ENCODE measurements at places on chromosomes 3 and 15.

DNA sequence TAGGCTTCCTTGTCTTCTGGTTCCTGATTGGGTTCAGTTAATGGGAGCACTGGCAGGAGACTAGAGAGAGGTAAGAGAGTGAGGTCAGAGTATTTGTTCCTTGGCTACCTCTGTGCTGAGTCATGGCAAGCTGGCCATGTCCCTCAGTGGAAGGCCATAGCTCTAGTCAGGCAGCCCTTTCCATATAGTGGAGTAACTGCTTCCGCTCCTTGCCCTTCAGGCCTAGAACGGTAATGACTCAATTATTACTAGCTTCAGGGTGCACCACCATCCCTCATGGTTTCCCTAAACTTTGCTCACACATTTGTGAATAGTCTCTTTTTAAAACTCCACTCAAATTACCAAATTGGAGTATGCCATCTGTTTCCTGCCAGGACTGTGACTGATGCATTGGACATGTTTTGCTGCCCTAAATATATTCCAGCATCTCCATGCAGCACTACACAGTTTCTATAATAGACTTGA, 10.5 kb upstream of the ANO10 start:
- no peak for DNase-seq

DNA sequence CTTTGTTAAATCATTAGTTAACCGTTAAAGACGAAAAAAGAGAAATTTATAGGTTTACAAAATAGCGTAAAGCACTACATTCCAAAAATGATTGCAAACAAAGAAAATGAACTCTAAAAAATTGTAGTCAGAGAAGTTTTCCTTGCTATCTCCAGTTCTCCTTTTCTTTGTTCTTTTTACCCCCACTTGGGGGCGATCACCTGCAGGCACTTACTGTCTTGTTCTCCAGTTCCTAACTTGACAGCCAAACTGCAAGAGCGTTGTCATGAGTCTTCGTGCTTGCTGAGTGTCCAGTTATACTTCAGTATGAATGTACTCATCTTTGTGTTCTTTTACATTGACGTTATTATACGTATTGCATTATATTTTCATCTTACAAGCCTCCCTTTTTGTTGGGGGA, 54.5 kb downstream of the CHD2 start:
- DNase-seq, result no peak

- no peak for DNase-seq
These were observed 252.3 kb upstream of the CHRM5 start for GRCh38 chr15:33716025-33716424.

GRCh38 chr3:186079925-186080324, 29.0 kb downstream of the ETV5 start:
- no peak for DNase-seq

GRCh38 chr3:94990952-94991705, 928.3 kb downstream of the NSUN3 start:
- DNase-seq, result no peak

DNA sequence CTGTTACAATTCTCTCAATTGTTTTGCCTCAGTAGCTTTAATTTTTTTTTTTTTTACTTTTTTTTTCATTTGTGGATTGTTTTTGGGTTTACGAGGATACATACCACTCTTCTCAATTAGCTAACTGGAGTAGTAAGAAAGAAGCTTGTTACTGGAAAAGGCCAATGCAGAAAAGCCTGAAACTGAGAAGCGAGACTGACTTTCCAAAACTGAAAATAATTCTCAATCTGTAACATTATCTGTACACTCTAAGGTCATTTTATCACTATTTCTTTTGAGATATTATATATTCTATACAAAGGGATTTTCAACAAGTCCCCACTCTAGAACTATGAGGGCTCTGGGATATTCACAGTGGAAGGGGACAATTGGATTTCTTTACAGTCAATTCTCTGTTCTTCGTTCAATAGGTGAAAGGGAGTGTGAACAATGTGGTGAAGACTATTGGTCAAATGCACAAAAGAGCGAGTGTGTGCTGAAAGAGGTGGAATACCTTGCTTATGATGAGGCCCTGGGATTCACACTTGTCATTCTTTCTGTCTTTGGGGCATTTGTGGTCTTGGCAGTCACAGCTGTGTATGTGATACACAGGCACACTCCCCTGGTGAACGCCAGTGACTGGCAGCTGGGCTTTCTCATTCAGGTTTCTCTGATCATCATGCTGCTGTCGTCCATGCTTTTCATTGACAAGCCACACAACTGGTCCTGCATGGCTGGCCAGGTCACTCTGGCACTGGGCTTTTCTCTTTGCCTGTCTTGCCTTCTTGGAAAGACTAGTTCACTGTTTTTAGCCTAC, 83.9 kb upstream of the KCNAB1 start:
- no peak for DNase-seq

All from CMK (cell line).